ENCODE measurements at places on chromosomes 16 and 17. TPM values are rescaled to one million over a fixed set of nuclear protein-coding genes. Genes with fewer than 3 reads are reported as not detected.

Gene TPPP3
- 0.19 TPM for total RNA-seq

Gene CD300LF
- total RNA-seq = not detected

Gene C16orf89
- not detected for total RNA-seq

Gene HOXB9
- not detected for total RNA-seq

Gene CDT1
- total RNA-seq = 56.5 TPM

Gene CTRB1
- not detected for total RNA-seq

Gene CACNG1
- total RNA-seq = not detected

Gene WNT9B
- not detected for total RNA-seq

Gene NECAB2
- 0.42 TPM for total RNA-seq

Gene BCAR1
- total RNA-seq = 68.1 TPM

Gene SHISA6
- not detected for total RNA-seq

Gene CD19
- total RNA-seq = not detected

Gene SPAG7
- total RNA-seq = 64.7 TPM

Gene MLST8
- total RNA-seq = 81.9 TPM

Gene KRT14
- 5,968 TPM for total RNA-seq

Gene C1QTNF8
- total RNA-seq = not detected

Gene CPHXL2
- not detected for total RNA-seq

Gene WNT3
- 1.1 TPM for total RNA-seq

Gene LRRC75A
- not detected for total RNA-seq

Gene CIAO2B
- total RNA-seq = 141 TPM

Gene TTLL6
- total RNA-seq = not detected

Gene DHRS7C
- not detected for total RNA-seq

Gene KCTD5
- total RNA-seq = 36.5 TPM

Gene IGFALS
- not detected for total RNA-seq

Gene DLX3
- 0.46 TPM for total RNA-seq

Gene GINS2
- total RNA-seq = 25.1 TPM

Gene CCL16
- total RNA-seq = not detected

Gene HOXB3
- total RNA-seq = 1.4 TPM

Gene ZFP3
- total RNA-seq = 0.71 TPM

Gene HOXB7
- total RNA-seq = not detected

Gene TMEM220
- total RNA-seq = not detected

Gene PLK1
- total RNA-seq = 57.6 TPM

Gene AATK
- total RNA-seq = 0.28 TPM

Gene KRTAP2-3
- total RNA-seq = 0.21 TPM

Gene FAM20A
- not detected for total RNA-seq

Gene RAB40B
- 14.0 TPM for total RNA-seq

Gene ASB16
- total RNA-seq = not detected
